ENCODE measurements at places on chromosomes 5 and 9.
A peak's percentile ranks its signal among the peaks of the same experiment; 100 is the strongest.

GRCh38 chr9:121464968-121465367 lies 34.7 kb downstream of the GGTA1 start:
- no peak for DNase-seq

- no peak for DNase-seq
Measured at GRCh38 chr9:112069318-112070169, 105.6 kb downstream of the SUSD1 start.

- no peak for DNase-seq
Measured at GRCh38 chr5:111299067-111299481, 74.9 kb downstream of the CAMK4 start.

DNA sequence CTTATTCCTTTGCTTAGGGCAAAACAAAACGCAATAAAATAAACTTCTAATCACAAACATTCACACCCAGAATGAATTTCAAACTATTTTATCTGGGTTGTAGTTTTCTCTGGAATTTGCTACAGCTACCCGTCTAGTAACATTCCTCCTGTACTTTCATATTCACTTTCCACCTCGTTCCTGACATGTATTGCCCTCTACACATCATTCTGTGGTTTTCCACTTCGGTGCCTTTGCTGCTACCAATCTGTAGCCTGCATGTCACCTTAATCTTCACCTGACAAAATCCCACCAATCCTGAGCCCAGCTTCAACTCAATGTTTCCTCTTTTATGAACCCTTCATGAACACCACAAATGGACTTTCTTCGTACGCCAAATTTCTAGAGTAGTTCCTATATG lies 694.1 kb upstream of the C9orf72 start:
- no peak for DNase-seq

DNA sequence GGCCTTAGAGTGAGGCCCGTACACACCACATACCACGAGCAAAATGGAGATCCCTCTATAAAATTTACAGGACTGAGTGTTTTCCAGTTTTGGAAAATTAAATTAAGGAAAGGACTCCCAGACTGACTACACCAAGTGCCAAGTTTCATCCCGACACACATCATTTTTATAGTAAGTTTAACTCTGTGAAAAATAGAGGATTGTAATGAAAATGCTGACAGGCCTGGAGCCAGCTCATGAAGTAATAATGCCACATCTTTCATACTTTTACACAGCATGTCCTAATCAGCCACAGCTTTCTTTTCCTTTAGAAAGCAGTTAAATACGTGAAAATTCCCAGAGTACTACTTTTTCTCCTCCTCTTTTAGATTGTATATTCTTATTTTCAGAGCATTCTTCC lies 169.2 kb downstream of the SAXO1 start:
- no peak for DNase-seq

DNA sequence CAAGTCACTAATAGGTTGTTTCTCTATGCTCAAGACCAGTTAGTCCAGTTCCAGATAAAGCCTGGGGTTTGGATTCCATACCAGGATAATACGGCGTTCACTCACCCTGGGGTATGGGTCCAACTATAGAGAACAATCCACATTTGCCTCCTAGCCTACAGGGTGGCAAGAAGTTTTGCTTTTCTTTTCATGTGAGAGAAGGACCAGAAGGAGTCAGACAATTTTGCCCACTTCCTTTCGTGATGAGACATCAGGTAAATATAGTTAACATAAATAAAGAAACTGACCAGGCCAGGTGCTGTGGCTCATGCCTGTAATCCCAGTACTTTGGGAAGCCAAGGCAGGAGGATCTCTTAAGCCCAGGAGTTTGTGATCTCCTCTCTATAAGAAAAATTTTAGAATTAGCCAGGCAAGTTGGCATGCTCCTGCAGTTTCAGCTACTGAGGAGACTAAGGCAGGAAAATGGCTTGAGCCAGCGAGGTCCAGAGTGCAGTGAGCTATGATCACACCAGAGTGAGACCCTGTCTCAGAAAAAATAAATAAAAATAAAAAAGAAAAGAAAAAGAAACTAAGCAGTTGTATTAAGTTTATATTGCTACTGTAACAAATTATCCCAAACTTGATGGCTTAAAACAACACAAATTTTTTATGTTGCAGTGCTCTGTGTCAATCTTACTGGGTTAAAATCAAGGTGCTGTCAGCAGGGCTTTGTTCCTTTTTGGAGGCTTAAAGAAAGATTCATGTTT lies 7.5 kb upstream of the REEP5 start:
- no peak for DNase-seq

- peak; percentile 35 for DNase-seq
Measured at GRCh38 chr9:110069326-110070248, 138.4 kb downstream of the C9orf152 start.

DNA sequence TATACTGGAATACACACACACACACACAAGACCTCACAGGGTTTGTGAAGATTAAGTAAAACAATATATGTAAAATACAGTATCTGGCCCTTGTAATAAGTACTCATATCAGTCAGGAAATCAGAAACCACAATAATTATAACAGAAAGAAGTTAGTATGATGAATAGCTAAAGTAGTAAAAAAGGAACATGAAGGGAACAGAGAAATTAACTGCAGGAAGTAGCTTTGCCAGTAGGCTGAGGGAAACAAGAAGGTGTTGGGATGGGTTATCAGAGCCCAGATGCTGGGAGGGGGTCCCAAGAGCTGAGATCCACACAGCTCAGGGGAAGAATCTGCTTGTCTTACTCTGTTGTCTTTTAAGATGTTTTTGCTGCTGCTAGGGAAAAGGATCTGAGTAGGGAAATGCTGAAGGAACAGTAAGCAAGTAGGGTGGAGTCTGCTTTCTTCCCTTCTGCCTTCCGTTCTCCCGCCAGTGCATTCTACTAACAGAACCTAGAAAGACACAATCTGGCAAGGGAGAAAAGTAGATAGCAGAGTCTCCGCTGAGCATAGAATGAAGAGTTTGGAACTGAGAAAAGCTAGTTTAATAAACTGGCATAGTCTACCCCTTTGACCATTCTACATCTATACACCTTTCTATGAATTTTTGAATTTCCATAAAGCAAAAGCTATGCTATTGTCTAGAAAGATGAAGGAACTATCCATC lies 55.3 kb upstream of the ALDH1A1 start:
- peak; percentile 83 for DNase-seq

GRCh38 chr9:132745756-132746709 lies 75.8 kb downstream of the GTF3C4 start:
- DNase-seq: no peak

DNA sequence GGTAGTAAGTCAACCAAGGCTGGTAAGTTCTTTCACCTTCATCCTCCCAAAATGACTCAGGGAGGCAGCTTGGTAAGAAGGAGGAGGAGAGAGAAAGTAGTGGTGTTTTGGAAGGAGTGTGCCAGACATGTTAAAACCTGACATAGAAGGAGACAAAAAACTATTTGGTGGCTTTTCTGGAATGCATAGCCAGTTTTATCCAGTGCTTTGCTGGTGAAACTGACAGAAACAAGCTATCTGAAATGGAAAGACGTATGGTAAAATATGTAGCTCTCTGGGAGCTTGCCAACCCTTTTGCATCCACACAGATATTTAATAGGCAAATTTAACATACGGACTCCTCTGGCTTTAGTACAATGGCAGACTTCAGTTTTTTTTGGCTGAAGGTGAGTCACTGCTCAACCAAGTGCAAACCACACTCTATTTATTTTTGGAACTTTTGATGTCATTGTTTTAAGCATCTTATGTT lies 45.4 kb downstream of the RAB14 start:
- peak; percentile 79 for DNase-seq

GRCh38 chr5:44983006-44983405 lies 174.3 kb downstream of the MRPS30 start:
- no peak for DNase-seq

GRCh38 chr5:58040044-58040443 lies 419.8 kb downstream of the PLK2 start:
- no peak for DNase-seq

- DNase-seq: no peak
Measured at GRCh38 chr9:78041971-78042370, 10.4 kb upstream of the GNAQ start.

DNA sequence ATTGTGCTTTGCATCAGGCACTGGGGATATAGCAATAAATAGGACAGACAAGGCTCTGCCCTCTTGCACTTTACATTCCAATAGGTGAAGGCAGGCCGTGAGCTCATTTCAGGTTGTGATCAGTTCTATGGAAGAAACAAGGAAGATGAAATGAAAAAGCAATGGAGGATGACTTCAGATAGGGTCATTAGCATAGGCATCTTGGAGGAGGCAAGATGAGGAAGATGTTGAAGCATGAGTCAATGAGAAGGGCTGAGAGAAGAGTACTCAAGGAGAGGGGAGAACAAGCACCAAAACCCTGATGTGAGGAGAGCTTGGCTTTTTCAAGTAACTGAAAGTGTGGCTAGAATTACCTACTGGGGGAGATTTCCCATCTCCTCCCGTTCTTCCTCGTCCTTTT lies 5.0 kb upstream of the SPARC start:
- no peak for DNase-seq

- no peak for DNase-seq
Measured at GRCh38 chr5:56810826-56811225, 4.5 kb upstream of the MAP3K1 start.

DNA sequence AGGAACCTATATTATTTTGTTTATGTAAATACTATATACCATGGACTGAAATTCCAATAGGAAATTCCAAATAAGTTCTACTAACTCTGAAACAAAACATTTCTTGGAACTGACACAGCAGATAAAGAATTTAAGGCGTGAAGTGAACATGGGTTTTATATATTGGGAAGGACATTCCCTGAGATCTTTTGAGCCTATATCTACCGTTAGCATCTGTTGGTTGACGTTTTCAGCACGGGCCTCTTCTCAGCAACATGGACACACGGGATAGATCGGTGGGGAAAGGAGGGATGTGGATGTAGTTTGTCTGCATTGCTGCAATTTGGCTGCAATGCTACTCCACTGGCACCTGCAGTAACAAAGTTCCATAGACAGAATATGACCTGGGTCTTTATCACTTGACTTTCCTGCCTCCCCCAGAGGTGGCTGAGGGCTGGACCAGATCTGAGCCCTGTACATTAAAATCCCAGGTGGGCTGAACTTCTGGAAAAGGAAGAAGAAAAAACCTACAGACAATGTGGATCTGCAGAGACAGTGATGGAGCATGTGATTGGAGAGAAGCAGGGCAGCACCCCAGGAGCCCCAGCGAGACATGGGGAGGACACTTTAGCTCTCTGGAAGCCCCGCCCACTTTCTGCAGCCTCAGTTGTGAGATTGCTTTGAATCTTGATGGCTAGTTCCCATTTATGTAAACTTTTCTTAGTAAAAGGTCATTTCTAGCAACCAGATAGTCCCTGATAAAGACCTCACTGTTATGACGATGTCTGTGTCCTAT lies 91.2 kb upstream of the CPEB4 start:
- no peak for DNase-seq

DNA sequence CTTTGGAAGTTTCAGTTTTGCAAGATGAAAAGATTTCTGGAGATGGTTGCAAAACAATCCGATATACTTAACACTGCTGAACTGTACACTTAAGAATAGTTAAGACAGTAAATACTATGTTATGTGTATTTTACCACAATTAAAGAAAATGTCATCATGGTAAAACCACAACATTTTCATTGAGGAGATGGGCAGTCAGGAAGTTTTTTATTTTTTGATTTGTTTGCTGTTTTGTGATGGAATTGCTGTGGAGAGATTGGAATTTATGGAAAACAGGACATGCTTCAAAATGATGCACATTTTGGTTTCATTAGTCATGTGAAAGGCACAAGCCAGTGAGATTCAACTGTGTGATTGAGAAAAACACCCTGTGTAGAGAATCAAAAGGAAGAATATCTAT lies 90.5 kb upstream of the AGXT2 start:
- no peak for DNase-seq

DNA sequence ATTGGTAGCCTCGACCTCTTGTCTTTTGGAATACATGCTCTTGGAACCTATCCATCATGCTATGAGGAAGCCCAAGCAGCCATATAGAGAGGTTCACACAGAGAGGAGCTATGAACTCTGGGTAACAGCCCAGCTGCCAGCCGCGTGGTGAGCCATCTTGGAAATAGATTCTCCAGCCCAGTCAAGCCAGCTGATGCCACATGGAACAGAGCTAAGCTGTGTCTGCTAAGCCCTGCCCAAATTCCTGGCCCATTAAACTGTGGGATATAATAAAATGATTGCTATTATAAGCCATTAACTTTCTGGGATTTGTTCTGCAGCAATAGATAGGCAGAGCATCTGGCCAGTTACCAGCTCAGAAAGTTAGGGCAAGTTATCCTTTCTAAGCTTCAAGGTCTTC lies 4.9 kb upstream of the PRUNE2 start:
- no peak for DNase-seq
